CD4-positive, alpha-beta T cell treated with Interleukin-10 for 1 hour (primary cell): ENCODE measurements at places on chromosomes 11 and 22.
A peak's percentile ranks its signal among the peaks of the same experiment; 100 is the strongest.

DNA sequence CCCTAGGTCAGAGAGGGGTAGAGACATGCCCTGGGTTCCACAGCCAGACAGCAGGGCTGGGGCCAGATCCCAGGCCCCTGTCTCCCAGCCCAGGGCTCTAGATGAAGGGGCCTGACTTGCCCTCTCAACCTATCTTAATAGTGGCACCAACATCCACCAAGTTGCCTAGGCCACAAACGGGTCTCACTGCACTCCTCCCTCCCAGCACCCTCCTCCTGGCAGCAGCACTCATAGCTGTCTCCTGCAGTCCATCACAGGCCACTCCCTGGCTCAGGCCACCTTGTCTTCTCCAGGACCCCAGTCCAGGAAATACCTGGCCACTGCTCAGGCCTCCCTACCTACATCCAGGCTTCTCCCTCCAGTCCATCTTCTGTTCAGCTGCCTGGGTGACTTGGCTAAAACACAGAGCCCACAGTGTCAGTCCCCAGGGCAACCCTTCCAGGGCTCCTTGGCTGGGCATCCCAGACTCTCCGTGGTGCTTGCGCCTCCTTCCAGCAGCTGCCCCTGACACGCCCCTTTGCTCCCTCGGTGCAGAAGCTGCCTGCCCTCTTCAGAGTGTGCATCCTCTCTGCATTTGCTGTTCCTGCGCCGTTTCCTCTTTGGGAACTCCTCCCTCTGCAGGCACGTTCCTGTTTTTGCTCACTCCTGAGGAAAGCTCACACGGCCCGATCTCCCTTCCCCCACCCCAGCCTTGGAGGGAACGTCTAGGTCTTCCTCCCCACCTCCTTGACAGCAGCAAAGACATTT is 40.5 kb downstream of the LRRC32 start:
- peak; percentile 24 for DNase-seq

DNA sequence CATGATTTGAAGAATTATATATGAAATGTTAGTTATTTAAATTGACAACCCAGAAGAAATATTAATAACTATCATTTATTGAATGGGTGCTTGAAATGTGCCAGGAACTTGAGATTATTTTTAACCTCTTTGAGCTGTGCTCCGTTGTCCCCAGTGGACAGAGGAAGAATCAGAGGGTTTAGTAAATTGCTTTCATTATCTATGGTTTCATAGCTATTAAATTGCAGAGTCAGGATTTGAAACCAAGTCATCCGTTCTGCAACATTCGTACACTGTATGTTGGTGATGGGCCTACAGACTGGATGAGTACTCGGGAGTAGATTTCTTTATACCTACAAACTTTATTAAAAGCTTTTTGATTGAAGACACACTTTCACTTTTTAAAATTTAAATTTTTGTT is 4.9 kb downstream of the HSD17B12 start:
- no peak for DNase-seq

GRCh38 chr22:20215742-20216141 is 52.4 kb downstream of the RTN4R start:
- no peak for DNase-seq

DNA sequence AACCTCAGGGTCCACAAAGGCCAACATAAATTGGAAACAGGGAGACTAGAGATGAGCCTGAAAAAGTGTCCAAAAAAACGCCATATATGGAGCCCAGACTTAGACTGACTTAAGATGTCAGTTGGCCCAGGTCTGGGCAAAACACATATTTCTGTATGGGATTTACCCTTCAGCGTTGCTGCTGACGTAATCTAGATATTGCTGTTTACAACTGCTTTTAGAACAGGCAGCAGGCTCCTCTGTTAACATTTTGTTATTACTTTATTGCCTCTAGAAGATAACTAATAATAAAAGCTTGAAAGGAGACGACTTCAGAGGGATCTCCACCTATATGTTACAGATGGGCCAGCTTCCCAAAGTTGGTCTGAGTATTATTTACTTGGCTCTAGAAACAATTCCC is 8.7 kb downstream of the ME3 start:
- no peak for DNase-seq

DNA sequence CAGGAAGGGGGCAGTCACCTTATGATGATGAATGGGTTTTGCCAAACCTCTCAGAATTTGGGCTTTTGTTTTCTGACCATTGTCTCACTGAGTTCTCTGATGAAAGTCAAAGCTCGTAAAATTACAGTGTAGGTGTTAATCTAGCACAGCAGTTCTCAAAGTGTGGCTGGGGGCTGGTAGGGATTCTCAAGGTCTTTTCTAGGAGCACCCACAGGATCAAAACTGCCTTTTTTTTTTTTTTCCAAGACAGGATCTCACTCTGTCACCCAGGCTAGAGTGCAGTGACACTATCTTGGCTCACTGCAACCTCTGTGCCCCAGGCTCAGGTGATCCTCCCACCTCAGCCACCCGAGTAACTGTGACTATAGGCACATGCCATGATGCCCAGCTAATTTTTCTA is 66.1 kb downstream of the C22orf31 start:
- no peak for DNase-seq

DNA sequence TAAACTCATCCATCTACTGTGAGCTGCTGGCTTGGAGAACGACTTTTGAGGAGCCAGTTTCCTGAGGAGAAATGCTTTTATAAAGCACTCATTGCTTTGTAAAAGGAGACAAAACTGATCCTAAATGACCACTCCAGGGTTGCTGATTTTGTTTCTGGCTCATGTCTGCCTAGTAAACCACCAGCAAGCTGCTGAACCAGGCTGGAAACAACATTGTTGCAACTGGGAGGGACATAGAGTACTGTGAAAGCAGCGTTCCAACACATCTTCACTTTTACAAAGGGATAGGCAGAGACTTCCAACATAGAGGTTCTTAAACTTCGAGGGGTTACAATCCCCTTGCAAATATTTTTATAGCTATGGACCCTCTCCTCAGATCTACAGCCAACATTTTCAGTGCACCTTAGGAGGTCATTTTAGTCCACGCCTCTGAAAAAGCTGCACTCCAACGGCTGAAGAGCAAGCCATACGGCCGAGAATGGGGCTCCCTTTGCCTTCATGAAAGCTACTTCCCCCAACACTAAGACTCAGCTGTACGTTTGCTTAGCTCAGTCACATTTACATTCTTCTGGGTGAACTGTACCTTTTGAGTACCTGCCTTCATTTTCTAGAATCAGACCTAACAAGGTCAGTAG is 54.7 kb downstream of the PANX1 start:
- DNase-seq = no peak

GRCh38 chr11:66880496-66881450 is 23.9 kb downstream of the LRFN4 start:
- no peak for DNase-seq

DNA sequence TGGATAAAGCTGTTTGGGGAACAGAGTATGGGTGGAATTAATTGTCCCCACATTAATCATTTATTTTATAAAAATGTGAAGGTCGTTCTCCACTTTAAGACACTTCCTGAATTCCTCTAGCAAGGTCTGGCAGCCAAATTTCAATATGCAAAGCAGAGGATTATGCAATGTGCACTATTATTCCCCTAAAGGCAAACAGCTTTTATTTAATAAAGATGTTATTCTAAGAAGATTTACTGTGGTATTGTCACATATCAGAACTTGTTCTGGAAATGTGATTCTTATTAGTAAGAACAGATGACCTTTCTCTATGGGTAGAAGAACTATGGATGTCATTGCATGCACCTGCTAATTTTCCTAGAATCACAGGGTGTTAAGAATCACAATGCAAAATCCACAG is 1128.8 kb upstream of the CCDC90B start:
- DNase-seq = no peak

DNA sequence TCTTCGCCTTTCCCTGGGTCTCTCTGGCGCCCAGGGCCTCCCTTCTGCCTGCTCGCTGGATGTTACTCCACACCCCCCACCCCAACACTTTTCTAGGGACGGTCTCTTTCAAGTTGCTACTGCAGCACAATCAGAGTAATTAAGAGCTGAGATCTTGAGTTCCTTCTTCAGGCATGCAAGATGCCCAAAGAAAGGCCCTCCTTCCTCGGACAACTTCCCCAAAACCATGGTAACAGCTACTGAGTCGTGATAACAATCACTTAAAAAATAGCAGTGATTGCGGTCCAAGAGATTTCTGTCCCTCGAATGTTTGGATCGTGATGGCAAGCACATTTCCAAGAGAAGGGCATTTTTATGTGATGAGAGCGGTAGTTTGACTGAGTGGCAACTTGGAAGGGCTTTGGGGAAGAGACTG is 638 bp upstream of the TENM4 start:
- peak; percentile 2 for DNase-seq

GRCh38 chr22:28116219-28116673 is 197.2 kb upstream of the PITPNB start:
- no peak for DNase-seq

DNA sequence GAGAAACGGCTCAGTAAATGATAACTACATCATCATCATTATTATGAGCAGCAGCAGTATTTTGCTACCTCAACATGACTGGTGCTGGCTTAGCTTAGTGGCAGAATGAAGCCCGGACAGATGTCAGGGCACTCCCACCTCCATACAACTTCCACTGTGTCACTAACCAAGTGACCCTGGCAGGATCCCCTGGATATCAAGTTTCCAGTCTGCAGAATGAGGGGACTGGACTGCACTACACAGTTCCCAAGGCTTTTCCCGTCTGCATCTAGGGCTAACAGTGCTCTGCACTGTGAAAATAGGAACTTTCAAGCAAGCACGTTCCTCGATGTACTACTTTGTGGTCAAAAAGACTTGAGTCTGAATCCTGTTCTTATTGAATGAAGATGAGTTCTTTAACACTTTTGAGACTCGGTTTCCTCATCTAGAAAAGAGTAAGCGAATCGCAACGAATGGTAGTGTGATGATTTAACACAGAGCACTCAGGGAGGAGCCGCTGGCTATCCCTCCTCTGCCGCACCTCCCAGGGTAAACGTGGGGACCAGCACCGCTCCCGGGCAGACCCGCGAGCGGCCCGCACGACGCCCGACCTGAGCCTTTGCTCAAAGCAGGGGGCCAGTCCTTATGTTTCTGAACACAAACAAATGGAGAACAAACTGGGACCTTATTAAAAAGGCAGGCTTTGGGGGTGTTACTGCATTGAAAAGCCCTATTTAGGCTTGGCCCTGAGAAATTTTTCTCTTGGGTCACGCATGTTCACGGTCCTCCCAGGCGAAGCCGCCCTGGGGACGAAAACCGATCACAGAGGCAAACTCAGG is 910 bp downstream of the CLTCL1 start:
- DNase-seq = no peak
